ENCODE measurements at places on chromosomes 2 and 18. TPM values are rescaled to one million over a fixed set of nuclear protein-coding genes. Genes with fewer than 3 reads are reported as not detected.
A peak's percentile ranks its signal among the peaks of the same experiment; 100 is the strongest.

- no peak overlapping the region for H3K4me3 ChIP-seq
- no peak overlapping the region for H3K27ac ChIP-seq
- no peaks in the 10 kb centered on the region for H3K36me3 ChIP-seq
- no peak for DNase-seq
Measured at GRCh38 chr2:151967829-151968722, 130.8 kb downstream of the CACNB4 start.

DNA sequence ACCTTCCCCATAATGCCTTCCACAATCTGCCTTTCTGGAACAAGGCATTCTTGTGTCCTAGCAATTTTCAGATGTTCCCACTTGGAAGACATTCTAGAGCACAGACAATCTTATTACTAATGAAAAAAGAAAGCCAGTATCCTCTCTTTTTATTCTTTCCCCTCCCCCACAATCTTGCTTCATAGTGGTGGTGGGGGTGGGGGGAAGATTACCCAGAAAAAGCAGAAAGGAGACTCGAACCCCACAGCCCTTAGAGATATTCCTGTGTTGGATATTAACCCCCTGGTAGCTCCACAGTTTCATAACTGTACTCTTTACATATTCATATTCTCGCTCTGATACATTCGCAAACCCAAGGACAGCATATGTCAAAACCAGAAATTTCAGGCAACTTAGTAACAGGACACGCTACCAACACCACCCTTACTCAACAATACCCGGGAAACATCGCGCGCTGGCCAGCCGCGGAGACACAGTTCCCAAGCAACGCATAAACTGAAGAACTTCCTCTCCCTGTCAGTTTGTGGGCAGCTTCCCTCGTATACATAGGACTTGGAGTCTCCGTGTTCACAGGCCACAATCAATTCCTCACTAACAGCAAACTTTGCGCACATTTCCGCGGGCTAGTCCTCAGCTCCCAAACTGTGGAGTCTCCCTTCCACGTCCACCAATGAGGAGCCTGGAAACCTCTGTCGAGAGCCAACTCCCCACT is 793 bp downstream of the NR4A2 start:
- no peaks in the 10 kb centered on the region for H3K36me3 ChIP-seq
- H3K27me3 ChIP-seq: no peaks in the 10 kb centered on the region
- H3K4me1 ChIP-seq: peaks cover 22% of the 10 kb centered on the region
- DNase-seq: peak; percentile 65

DNA sequence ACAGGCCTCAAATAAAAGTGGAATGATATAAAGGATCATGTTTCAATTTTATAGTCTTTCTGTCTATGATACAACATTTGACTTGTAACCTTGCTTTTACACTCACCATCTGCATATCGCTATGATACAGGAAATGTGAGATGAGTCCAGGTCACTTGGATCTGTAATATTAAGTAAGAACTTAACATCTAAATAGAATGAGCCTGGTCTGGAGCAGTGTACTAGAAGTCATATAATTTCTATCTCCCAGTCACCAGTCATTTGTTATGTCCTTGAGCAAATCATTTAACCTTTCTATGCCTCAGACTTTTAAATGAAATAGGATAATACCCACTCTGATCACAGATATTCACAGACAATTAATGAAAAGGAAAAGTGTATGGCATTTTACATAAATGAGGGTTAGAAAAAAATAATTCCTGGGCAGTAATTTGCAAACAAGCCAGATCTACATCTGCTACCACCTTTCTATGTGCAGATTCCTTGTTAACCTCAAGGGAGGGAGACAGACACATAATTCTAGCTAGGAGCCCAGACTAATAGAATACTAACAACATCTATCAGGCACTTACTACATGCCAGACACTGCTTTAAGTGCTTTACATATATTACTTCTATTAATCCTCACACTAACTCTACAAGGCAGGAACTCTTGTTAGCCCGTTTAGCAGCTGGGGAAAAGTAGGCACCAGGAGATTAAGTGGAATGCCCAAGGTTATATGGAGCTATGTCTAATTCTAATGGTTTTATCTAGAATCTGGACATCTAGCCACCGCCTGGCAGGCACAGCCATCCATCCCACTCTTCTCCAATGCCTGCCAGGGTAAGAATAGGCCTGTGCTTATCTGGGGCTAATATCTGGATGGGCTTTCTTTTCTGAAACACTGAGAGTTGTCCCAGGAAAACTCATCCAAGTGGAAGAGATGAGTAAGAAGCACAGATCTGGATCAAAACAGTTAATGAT is 313.6 kb upstream of the CDH20 start:
- no peak for DNase-seq
- no peaks in the 10 kb centered on the region for H3K27me3 ChIP-seq
- H3K27ac ChIP-seq: no peak overlapping the region
- no peaks in the 10 kb centered on the region for H3K36me3 ChIP-seq
- no peaks in the 10 kb centered on the region for H3K4me1 ChIP-seq

DNA sequence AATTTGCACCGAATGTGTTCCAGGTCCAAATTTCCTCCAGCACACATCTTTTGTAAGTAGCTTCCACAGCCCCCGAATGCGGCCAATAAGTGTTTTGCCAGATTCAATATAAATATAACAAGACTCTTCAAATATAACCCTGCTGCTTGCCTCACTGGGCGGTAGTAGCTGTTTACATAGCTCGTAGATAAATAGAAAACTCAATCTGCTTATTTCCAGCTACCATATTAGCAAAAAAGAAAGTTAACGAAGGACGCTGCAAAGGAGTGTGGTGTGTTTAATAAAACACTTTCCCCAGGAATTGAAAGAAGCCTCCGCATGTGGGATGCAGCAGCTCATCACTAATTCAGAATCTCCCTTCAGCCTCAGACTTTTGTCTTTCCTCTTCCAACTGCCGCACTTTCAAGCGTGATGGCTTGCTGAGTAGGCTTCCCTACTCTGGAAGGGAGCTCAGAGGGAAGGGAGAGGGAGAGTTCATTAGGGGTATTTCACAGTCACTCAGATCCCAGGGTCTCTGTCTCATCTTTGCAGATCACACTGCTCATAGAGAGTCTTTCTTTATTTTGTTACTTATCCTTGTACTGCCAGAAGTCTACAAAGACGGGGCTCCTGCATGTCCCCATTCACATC is 367.0 kb downstream of the RND3 start:
- no peaks in the 10 kb centered on the region for H3K27me3 ChIP-seq
- H3K4me1 ChIP-seq: no peaks in the 10 kb centered on the region
- DNase-seq: no peak
- no peaks in the 10 kb centered on the region for H3K36me3 ChIP-seq
- H3K27ac ChIP-seq: no peak overlapping the region
- H3K4me3 ChIP-seq: no peak overlapping the region

GRCh38 chr2:41972819-41973218 is 75.0 kb upstream of the PKDCC start:
- no peaks in the 10 kb centered on the region for H3K36me3 ChIP-seq
- DNase-seq: no peak
- no peaks in the 10 kb centered on the region for H3K27me3 ChIP-seq
- no peak overlapping the region for H3K27ac ChIP-seq
- H3K4me1 ChIP-seq: no peaks in the 10 kb centered on the region

- no peaks in the 10 kb centered on the region for H3K4me1 ChIP-seq
- no peak overlapping the region for H3K27ac ChIP-seq
Measured at GRCh38 chr18:31683968-31684278, 458 bp downstream of the B4GALT6 start.

DNA sequence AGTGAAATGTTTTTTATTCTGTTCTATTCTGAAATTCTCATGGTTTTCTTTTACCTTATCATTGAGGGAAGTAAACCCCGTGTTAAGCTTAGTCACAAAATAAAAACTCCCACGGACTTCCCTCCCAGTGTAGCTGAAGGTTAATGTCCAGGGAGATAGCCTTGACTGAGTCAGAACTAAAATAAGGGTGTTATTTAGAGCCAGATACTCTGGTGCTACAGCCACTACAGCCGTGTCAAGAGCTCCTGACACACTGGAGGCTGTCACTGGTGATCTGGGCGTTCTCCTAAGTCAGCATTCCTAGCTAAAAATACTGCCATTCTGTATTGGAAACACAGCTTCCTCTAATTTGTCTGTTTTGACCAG is 82.0 kb upstream of the RANBP2 start:
- no peak overlapping the region for H3K4me3 ChIP-seq
- H3K36me3 ChIP-seq: no peaks in the 10 kb centered on the region
- no peaks in the 10 kb centered on the region for H3K27me3 ChIP-seq
- H3K4me1 ChIP-seq: peaks cover 9% of the 10 kb centered on the region
- no peak for DNase-seq

DNA sequence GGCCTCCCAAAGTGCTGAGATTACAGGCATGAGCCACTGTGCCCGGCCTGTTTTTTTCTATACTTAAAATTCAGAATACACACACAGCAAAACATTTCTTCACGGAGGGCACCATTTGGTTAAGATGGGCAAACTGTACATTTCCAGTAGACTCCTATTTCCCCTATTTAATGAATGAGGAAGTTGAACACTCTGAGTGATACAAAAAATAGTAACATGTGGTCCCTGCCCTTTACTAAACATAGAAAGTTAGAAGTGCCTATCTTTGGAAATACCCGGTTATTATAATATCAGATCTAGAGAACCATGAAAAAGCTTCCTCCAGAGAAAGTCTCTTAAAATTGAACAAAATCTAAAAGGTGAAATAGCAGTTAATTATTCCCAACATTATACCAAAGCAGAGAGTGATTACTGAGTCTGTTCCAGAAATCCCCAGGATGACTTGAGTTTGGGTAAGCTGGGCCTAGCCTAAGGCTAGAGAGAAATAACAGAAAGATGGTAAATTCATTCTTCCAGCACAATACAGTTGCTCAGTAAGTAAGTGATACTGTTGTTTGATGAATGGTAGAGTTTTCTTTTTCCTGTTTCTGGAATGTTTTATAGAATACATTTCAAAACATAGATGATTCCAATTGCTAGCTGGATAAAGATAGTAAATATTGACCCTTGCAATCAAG is 23.3 kb upstream of the RMC1 start:
- DNase-seq: no peak
- no peaks in the 10 kb centered on the region for H3K4me1 ChIP-seq
- no peak overlapping the region for H3K4me3 ChIP-seq
- peaks cover 45% of the 10 kb centered on the region for H3K36me3 ChIP-seq
- H3K27ac ChIP-seq: no peak overlapping the region

GPR55 gene
- 11.6 TPM for total RNA-seq

Data from CD8-positive, alpha-beta memory T cell (primary cell).